ENCODE measurements at places on chromosomes 4 and X.

DNA sequence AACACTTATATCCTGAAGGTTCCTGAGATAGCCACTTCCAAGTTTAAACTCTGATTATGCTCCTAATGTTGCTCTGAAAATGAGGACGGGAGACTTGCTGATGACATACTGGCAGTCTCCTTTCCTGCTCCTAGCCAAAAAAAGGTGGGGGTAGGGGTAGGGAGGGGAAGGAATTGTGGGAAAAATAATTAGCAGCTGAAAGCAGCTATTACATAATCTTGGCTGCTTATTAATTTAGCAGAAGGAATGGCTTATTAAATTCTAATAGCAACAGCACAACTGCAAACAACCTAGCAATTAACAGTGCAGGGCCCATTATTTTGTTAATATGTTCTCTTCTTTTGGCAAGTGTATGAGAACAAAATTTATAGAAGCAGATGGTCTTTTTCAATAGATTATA lies 2.0 kb upstream of the AP1S2 start:
- no peak for DNase-seq

DNA sequence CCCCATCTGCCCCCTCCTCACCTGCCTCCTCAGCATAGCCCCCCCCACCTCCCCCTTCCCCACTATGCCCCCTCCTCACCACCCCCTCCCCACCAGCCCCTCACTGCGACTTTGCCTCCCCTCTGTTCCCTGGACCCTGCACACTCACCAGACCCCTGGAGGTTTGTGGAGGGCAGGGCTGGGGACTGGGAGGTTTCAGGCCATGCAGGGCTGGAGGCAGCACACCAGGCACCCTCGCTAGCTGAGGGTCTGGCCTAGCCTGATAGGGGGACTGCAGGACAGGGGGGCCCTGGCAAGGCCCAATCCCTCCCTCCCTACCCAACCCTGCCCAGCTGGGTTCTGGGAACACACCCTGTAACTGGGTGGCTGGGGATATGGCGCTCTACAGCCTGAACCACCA lies 28.0 kb downstream of the TACC3 start:
- no peak for DNase-seq

DNA sequence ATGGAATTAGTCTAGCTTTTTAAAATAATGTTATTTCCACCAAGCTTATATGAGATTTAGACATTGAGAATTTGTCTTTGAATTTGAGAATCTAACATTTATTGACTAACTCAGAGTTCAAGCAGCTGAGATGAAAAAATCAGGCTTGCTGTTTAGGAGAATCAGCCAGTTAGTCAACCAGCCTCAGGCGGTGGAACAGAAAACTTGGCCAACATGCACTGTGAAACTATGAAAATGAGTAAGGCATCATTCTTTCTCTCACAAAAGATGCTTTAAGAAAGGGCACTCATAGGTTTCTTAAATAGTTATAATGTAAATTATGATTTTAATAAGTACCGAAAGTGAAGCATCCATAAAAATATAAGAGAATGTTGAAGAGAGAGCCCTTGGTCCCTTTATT lies 84.2 kb downstream of the NFKB1 start:
- no peak for DNase-seq

GRCh38 chr4:147765121-147765529 lies 33.2 kb downstream of the ARHGAP10 start:
- DNase-seq = no peak

DNA sequence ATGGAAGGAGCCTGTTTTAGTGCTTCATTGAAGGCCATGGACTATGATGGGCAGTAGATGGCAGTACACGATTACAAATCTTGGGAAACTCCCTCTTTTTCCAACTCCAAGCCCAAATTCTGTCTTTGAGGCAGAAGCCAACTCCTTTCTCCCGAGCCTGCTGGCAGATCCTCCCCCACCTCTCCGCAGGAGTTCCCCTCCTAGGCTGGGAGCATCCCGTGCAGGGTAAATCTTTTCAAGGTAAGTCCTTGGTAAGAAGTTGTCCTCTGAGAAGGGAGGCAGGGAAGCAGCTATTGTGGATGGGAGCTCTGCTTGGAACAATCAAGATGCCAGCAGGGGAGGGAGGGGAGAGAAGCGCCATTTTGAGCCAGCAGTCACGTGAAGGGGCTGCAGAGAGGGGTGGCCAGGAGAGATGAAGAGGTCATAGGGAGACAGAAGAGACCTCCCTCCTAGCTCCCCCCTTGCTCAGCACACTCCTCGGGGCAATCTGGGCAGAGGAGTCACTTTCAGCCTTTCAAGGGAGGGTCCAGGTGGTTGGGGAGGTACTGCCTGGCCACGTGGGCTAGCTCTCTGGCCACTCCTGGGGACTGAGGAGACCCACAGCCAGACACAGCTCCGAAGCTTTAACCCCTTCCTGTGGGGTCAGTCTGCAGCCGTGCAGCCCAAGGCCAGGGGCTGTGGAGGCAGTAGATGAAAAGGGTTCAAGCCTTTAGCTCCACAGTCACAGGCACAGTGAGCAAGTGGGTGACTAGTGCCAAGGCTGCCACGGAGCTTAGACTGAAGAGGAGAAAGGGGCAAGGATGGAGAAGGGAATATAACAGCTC lies 9.6 kb downstream of the CC2D2A start:
- DNase-seq = no peak

GRCh38 chr4:102169345-102169744 lies 175.9 kb downstream of the SLC39A8 start:
- no peak for DNase-seq

DNA sequence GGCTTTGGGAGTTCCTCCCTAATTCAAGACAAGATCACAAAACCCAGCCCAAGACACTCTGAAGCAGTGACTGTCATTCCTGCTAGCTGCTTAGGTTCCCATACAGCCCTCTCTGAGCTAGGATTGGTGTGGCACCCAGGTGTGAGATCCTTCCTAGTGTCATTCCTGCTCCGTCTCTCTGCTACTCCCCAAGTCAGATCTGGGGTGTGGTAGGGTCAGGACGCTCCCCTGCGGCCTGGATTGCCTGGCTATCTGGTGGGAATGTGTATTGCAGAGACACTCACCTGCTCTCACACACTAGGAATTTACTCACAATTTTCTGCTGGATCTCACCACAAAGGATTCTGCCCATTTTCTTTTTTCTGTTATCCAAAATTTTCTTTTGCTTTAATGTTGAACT lies 560.8 kb upstream of the ATOH1 start:
- DNase-seq = no peak

DNA sequence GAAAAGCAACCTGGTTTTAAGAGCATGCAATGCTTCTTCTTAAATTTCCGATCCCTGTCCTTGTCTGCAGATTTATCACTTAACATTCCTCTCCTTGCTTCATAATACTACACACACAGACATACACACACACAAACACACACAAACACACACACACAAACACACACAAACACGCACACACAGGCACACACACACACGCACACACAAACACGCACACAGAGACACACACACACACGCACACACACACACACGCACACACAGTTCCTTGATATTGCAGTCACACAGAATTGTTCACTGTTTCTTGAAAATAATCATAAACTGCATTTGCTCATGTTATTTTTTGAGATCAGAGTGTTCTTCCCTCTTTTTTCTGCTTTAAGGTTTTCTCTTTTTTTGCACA lies 458.3 kb upstream of the ATOH1 start:
- no peak for DNase-seq

- DNase-seq = no peak
These were observed 17.2 kb downstream of the XPNPEP2 start for GRCh38 chrX:129755779-129756650.

DNA sequence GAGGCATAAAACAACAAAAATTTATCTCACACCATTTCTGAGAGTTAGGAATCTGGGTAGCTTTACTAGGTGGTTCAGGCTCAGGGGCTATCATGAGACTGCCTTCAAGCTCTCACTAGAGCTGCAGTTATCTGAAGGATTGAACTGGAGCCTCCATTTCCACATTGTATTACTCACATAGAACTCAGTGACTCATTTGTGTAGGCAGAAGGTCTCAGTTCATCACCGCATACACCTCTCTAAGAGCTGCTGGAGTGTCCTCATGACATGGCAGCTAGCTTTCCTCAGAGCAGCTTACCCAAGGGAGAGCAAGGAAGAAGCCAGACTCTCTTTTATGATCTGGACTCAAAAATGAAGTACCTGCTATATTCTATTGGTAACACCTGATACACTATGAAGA lies 389.2 kb downstream of the IQCM start:
- DNase-seq = no peak

- DNase-seq = no peak
These were observed 38.8 kb downstream of the GAB1 start for GRCh38 chr4:143375326-143376073.

GRCh38 chr4:153521478-153521877 lies 55.3 kb downstream of the TMEM131L start:
- DNase-seq = no peak

GRCh38 chr4:142264961-142265360 lies 581.1 kb downstream of the INPP4B start:
- DNase-seq = no peak

DNA sequence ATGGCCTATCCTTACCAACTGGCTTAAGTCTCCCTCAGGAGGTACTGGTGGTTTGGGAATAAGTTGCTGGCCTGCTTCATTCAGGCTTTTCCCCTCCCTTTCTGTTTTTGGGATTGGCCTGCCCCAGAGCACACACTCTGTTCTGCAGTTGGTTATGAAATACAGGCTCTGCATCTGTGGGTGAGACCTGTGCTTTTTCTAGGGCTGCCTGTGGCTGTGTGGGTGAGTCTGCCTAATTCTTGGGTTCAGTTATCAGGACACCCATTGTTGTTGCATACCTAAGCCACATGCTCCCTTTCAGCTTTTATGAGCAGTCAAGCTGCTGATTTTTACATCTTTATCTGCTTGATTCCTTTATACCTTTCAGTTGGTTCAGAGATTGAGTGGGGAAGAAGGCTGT lies 19.0 kb upstream of the CWH43 start:
- no peak for DNase-seq

GRCh38 chrX:52574416-52575275 lies 57.8 kb upstream of the XAGE1B start:
- DNase-seq = no peak

GRCh38 chr4:160485071-160485687 lies 1382.3 kb downstream of the RAPGEF2 start:
- DNase-seq = no peak

GRCh38 chr4:136476753-136477152 lies 1055.5 kb downstream of the PCDH18 start:
- no peak for DNase-seq

DNA sequence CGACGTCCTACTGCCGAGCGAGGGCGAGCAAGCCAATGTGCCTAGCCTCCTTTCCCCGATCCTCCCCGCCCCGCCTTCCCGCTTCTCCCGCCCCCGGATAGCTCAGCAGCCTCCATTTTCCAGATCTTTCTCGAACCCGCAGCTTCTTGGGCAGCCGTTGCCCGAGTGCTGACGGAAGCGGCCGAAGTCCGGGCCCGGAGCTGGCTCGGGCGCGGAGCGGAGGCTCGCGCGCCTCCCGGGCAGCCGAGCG lies 172 bp upstream of the HSPA4L start:
- DNase-seq = peak; percentile 25

DNA sequence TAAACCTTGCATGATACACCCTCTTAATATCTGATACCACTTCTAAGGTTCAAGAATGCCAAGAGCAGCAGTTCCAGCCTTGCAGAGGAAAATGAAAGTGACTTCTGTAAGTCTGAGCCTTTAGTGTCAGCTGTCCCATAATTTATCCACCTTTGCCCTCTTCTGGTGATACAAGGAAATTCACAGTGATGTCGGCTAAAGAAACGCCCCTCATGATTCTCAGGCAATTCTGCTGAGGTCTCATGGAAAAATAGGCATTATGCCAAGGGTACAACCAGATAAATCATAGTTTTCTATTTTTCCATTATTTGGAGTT lies 172.2 kb upstream of the CXCL13 start:
- no peak for DNase-seq

DNA sequence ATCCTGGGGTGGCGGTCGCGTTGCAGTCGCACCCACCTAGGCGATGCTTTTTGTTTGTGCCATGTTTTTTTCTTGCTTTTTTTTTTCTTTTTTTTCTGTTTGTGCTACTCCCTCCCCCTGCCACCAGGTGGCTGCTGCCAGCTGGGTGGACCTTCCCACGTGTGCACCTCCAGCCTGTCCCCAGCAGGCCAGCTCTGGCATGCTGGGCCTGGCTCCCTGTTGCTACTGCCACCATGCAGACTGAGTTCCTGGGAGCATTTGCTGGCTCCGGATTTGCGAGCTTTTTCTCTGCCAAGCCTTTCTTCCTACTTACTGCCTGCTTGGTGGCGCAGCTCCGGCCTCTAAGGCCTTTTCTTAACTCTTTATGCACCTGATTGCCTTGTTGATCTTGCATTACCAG lies 161.2 kb upstream of the WDFY3 start:
- no peak for DNase-seq

DNA sequence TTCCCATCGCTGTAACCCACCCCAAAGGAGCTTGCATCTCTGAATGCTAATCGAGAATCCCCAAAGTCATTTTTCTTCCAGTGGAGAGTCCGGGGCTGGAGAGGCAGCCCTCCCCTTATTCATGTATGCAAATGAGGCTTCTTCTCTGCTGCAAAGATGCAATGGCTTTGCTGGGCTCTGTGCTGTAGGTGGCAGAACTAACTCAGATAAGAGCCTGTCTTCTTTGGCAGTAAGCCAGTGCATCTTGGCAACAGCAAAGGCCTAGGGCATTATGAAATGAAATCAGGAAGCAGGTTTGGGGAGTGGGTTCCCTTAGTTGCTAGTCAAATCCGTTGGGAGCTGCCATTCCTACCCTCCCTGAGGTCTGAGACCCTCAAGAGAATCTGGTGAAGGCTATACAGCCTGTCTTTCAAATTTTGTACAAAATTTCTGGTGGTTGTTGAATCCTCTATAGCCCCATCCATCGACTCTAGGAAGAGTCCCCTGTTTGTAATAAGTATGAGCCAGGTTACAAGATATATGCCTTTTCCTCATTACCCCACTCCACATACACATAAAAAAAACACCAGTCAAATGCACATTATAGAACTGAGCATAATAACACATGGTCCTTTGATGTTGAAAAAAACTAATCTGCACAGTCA lies 290.6 kb upstream of the TAPT1 start:
- no peak for DNase-seq

GRCh38 chr4:7782783-7783182 lies 156.9 kb downstream of the AFAP1 start:
- DNase-seq = no peak

DNA sequence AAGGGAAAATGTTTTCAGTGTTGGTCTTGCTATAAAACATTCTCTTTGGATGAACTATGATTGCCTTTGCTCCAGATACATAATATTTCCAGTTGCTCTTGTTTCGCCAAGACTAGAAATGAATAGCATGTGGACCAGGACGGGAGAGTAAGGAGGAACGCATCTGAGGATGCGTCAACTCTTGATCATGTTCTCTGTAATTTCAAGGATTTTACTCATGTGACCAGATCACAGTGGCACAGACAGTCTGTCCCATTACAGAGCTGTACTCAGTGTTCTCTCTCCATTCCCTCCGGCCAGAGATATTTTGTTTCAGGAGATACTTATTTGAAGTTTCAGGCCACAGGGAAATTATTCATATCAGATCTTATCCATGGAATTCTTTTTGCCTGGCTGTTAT lies 266.6 kb downstream of the MID1IP1 start:
- DNase-seq = no peak

GRCh38 chr4:182018691-182019090 lies 224.5 kb upstream of the TENM3 start:
- no peak for DNase-seq

- no peak for DNase-seq
These were observed 5.0 kb downstream of the IL9R start for GRCh38 chrX:156002507-156002906.

- DNase-seq = no peak
These were observed 91.9 kb downstream of the GPC4 start for GRCh38 chrX:133323431-133323830.

Measured in cortex of kidney (tissue), 1 donor.